ENCODE measurements at places on chromosomes 13 and 19.
A peak's percentile ranks its signal among the peaks of the same experiment; 100 is the strongest.

DNA sequence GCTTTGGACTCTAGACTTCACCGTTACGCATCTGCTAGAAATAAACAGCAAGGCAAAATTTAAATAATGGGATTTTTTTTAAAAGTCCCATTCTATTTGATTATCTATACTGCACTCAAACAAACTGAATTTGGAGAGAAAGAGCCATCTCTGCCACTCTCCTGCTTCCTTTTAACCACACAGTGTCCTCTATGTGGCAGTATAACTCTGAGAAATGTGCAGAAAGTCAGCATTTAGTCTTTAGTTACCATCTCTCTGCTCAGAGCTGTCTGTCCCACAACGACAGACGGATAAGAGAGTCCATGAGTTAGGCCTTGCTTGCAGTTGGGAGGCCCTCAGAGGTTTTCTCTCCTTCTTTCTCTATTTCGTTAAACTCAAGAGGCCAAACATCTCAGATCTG lies 21.2 kb downstream of the CCNA1 start:
- no peak for DNase-seq

DNA sequence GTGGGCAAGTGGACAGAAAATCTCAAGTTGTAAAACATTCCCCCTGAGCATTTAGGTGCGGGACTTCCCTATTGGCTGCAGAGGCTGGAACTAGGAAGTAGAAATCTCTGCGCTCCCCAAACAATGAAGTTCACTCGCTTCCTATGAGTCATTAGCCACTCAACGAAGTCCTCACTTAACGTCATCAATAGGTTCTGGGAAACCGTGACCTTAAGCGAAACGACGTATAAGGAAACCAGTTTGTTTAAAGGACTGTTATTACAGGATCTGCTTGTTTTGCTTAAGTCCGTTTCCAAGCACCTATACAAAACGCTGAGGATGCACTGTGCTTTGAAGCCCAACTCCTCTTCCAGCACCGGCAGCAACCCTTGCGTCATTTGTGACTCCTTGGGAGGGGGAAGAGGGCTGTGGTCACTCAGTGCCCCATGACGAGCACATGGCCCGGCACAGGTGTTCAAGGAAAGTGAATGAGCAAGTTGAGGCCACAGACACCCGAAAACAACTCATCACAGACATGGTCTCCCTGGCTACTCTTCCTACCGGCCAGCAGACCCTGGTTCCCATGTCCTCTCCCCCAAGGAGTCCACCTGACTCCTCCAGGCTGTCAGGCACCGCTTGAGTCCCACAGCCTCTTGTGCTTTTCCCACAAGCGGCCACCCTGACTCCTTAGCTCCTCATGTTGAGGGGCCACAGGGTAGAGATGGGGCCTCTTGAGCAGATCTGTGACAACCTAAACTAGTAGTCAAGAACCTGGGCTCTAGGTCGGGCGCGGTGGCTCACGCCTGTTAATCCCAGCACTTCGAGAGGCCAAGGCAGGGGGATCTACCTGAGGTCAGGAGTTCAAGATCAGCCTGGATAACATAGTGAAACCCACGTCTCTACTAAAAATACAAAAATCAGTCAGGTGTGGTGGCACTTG lies 4.8 kb downstream of the RPS16 start:
- no peak for DNase-seq

DNA sequence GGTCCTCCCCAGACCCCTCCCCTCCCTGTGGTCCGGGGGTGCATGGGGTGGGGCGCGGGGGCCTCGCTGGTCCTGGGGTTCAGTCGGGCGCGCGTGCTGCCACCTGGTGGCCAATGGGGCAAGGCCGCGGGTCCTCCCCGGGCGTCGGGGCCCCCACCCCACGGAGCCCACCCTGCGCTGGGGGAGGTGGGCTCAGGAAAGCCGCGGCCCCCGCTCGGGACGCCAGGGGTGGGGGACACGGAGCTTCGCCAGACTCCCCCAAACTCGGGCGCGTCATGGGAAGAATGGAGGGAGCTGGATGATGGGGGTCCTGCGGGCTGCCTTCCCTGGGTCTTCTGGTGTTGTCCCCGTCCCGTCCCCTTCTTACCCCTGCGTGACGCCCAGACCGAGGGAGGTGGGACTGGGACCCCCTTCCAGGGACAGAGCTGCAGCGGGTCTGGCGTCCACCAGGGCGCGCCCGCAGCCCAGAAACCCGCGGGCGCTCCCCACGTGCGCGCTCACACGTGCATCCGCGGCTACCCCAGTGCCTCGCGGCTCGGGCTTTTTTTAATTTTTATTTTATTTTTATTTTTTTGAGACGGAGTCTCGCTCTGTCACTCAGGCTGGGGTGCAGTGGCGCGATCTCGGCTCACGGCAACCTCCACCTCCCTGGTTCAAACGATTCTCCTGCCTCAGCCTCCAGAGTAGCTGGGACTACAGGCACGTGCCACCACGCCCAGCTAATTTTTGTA lies 19.8 kb upstream of the TCF3 start:
- peak; percentile 33 for DNase-seq

- DNase-seq: no peak
Observed at GRCh38 chr13:111911754-111912452, 155.0 kb upstream of the SOX1 start.

GRCh38 chr19:49811328-49811727 lies 1.8 kb downstream of the FUZ start:
- no peak for DNase-seq

DNA sequence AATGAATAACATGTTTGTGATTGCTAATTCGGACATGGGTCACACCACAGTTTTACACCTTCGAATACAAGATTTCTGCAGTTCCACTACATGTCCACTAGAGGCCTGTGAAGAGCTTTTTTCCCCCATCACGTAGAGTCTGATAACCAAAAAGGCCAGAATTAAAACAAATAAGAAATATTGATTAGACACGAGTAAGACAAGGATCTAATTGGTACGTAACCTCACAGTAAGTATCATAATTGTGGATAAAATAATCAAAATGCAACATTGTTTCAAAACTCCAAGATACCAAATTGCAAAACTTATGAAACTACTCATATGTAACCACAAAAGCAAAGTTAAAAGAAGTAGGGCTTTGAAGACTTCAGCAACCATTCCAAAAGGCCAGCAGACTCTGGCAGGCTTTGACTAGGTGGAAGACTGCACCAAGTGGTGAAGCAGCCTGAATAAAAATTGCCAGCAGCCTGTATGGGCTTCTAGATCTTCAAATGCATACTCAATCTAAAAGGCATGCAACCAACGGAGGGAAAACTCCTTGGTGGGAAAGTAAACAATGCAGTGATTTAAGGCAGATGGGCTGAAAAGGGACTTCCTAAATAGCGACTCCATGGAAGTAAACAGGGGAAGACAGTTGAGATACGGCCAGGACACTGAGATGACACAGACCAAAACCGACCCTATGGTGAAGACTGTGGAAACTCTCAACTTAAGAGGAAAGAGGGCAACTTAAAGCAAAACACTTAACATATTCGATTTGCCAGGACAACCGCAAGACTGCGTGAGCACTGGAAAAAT lies 56.7 kb downstream of the STARD13 start:
- DNase-seq: no peak

DNA sequence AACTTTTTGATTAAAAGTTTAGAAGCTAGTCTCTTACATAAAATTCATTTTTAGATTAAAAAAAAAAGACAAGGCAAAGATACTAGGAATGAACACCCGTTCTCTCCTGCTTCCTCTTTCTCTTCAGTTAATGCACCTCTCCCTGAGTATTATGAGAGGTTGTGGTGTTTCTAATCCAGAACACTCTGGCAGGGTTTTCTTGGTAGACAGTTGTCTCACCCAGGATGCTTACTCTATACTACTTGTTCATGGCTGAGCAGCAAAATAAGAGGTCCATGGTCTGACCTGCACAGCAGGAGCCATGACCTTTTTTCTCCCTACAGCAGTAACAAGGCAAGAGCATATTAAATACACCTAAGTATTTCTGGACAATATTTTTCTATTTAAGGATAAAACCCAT lies 62.0 kb downstream of the MICU2 start:
- DNase-seq: no peak

DNA sequence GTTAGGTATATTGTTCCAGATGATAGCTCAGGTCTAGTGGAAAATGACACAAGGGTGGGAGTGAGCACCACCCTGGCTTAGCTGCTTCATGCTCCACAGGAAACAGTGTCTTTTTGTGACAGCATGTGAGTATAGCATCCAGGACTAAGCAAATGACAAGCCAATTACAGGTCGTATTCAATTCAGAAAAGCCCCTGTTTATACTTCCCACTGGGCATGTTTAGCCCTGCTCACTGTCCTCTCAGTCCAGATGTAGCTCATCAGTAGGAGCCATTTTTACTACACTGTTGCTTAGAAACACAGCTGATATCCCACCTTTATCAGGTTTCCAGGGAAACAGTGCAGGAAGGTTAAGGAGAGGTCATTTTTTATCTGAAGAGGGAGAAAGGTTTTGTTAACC lies 8.0 kb downstream of the ABHD13 start:
- no peak for DNase-seq

GRCh38 chr13:53759016-53759415 lies 730.4 kb downstream of the OLFM4 start:
- DNase-seq: no peak

GRCh38 chr13:27481766-27482165 lies 31.4 kb upstream of the MTIF3 start:
- DNase-seq: no peak

DNA sequence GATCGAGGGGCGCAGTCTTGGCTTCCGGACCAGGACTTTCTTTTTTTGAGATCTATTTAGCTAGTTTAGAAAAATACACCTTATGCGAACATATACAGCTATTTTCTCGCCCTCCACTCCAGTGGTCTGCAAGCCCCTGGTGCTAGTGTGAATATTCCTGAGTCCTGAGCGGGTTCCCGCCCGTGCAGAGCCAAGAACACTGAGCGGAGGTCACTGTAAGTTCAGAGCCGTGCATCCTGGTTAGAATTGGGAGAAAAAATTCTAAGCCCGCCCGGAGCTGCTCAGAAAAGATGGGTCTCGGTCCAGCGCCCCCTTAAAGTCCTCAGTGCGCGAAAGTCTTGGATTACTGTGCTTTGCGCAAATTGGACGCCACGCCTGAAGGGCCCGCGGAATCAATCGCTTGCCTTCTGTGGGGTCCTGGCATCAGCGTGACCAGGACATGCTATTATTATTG lies 117.7 kb downstream of the KCNRG start:
- no peak for DNase-seq

GRCh38 chr13:31894931-31895330 lies 136.6 kb upstream of the FRY start:
- DNase-seq: no peak
